Stimulated activated CD4-positive, alpha-beta T cell treated with anti-CD3 and anti-CD28 coated beads, Interleukin-4, amount 100 ng/mL, for 24 hours (primary cell): ENCODE measurements at places on chromosomes 5 and 9.

- no peak for DNase-seq
These were observed 9.2 kb downstream of the AGPAT2 start for GRCh38 chr9:136678034-136678433.

- DNase-seq, result no peak
These were observed 63.5 kb upstream of the CCL21 start for GRCh38 chr9:34773306-34773910.

GRCh38 chr5:136020383-136021015, 8.3 kb upstream of the TGFBI start:
- peak; percentile 31 for DNase-seq

GRCh38 chr9:110179734-110180133, 28.2 kb downstream of the C9orf152 start:
- DNase-seq, result no peak

GRCh38 chr9:116405321-116405720, 251.7 kb downstream of the PAPPA start:
- DNase-seq, result no peak

GRCh38 chr9:107280543-107280942, 2.5 kb upstream of the RAD23B start:
- DNase-seq, result no peak

GRCh38 chr5:37900692-37901091, 60.9 kb upstream of the GDNF start:
- DNase-seq, result no peak

- DNase-seq, result no peak
These were observed 72.3 kb upstream of the STARD4 start for GRCh38 chr5:111584651-111585050.

GRCh38 chr5:139092741-139093343, 105.3 kb downstream of the SIL1 start:
- no peak for DNase-seq

DNA sequence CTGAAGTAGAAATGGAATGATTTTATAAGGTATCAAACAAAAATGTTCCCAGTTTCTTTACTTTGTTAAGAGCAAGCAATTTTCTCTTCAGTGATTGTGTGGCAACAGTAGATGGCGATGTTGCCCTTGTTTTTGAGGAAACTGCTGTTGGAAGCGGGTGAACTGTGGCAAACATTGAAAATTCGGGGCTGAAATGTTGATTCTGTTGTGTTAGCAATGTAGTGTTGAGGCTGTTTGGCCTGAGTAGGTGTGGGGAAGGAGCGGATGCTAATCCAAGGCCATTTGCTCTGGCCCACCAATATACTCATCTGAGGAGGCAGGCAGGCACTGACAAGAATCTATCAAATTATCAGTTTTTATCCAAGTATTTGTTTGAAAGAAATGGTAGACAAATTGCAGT, 129.8 kb downstream of the SLC12A2 start:
- peak; percentile 27 for DNase-seq

DNA sequence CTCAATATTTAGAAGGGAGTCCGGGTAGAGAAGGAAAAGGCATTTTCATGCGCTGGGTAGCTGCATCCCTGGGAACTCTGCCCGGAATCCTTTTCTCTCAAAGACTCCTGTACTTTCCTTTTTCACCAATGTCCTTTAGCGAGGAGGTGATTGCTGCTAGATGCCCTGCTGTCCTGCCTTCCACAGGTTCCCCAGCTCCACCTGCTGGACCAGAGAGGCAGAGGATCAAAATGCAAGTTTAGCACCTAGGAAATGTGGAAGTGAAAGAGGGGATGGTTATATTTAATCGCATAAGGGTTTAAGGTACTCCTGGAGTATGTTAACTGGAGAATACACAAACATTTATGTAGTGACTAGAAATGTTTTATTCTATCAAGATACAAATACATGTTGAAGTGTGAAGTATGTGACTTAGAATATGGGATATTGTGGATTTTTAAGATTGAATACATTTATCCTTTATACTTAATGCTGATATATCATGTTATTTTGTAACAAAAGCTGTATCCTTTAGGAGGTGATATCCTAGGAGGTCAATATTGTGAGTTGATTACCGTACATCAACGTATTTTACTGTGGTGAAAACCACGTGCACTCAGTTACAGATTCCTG, 145.7 kb downstream of the ARHGAP26 start:
- no peak for DNase-seq

GRCh38 chr9:93946338-93946712, 8.8 kb downstream of the BARX1 start:
- no peak for DNase-seq

DNA sequence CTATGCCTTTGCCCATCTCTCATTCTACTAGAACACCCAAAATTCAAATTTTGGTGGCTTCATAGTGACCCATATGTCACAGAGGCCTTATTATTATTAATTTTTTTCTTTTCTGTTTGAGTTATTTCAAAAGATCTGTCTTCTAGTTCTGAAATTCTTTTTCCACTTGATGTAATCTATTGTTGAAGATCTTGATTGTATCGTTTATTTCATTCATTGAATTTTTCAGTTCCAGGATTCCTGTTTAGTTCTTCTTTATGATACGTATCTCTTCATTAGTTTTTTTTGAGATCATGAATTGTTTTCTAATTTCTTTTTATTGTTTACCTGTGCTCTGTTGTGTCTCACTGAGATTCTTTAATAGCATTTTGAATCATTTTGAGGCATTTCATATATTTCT, 24.6 kb upstream of the APBA1 start:
- DNase-seq, result no peak

GRCh38 chr5:66739951-66740350, 143.8 kb downstream of the MAST4 start:
- DNase-seq, result no peak

- no peak for DNase-seq
These were observed 54.9 kb downstream of the SLC44A1 start for GRCh38 chr9:105299190-105299854.

- DNase-seq, result no peak
These were observed 1.3 kb downstream of the GABBR2 start for GRCh38 chr9:98707166-98708102.

- DNase-seq, result no peak
These were observed 22.3 kb downstream of the ORM2 start for GRCh38 chr9:114351932-114352331.

DNA sequence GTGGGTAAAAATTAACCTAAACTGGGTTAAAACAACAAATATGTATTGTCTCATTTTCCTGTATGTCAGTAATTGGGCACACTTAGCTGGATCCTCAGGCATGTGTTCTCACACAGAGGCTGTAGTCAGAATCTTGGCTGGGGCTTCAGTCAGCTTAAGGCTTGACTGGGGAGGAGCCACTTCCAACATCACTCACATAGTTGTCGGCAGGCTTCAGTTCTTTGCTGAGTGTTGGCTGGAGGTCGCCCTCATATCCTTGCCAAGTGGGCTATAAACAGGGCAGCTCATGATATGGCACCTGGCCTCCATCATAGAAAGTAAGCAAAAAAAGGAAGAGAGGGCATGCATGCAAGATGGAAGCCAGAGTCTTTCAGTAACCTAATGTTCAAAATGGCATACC, 173.0 kb downstream of the GIN1 start:
- no peak for DNase-seq

- DNase-seq, result no peak
These were observed 594.3 kb upstream of the KLF4 start for GRCh38 chr9:108083796-108084352.

DNA sequence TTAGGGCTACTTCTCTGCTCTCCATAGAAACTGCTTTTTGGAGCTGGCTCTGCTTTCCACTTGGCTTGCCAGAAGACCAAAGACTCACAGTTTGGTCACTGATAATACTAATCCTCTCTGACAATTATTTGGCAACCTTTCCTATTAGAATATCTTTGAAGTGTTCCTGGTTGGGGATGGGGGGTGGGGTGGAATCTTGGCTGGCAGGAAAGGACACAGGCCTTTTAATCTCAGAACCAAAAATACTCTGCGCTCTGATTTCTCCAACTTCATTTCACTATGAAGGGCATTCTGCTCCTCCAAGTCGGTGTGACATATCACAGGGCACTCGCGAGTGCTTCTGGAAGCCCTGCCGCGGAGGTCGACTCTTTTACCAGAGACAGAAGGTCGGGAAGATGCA, 1329.0 kb upstream of the WWC1 start:
- DNase-seq, result no peak

DNA sequence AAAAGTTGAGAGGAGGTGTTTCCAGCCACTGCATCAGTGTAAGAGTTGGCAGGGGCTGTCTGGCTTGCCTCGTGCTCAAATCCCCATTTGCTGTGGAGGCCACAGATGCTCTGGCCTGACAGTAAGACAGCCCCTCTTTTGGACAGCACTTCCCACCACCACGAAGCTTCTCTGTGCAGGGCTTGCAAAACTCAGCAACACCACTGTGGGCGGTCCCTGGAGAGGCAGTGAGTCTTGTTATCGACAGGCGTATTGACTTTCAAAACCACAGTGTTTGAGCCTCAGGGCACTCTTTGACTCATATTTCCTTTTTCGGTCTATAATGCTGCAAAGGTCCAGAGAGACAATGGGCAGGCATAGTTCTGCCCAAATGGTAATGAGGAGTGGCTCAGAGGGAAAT, 539.5 kb downstream of the EBF1 start:
- DNase-seq, result no peak

DNA sequence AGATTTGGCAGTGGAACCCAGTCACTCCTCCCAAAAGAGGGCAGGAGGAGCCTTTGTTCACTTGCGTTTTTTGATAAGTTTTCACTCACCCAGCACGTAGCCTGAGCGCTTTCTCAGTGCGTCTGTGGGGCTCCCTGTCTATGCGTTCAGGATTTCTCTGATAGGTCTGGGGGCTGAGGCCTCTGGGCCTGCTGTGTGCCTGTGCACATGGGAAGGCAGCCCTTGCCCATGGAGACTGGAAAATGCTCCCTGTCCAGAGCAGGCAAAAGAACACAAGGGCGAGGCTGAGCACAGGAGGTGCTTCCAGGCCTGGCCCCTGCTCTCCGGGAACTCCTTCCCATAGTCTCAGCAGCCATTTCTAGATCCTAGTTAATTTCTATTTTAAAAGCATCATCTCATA, 249.9 kb downstream of the FSTL4 start:
- no peak for DNase-seq

DNA sequence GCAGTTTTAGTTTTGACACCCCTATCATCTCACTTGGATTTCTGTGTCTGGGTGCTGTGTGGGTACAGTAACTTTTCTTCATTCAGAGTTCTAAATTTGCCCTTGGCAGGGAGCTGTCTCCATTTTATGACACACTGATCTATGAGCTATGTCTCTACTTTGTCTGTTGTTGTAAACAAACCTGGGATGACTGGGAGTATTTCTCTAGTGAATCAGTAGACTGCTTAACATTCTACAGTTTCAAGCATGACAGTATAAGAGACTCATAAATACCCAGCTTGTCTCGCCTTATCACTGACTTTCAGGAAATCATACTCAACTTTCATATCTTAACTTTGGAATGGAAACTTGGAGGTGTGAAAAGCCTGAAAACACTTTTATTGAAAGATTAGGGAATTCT, 212.1 kb upstream of the NUDT12 start:
- DNase-seq, result no peak

- no peak for DNase-seq
These were observed 54.7 kb upstream of the SIMC1 start for GRCh38 chr5:176183321-176184074.

- DNase-seq, result no peak
These were observed 4.6 kb downstream of the MYO10 start for GRCh38 chr5:16931334-16932110.

GRCh38 chr5:5613261-5613990, 190.9 kb downstream of the ICE1 start:
- DNase-seq, result no peak

GRCh38 chr9:90013778-90014177, 409.0 kb downstream of the GADD45G start:
- no peak for DNase-seq

DNA sequence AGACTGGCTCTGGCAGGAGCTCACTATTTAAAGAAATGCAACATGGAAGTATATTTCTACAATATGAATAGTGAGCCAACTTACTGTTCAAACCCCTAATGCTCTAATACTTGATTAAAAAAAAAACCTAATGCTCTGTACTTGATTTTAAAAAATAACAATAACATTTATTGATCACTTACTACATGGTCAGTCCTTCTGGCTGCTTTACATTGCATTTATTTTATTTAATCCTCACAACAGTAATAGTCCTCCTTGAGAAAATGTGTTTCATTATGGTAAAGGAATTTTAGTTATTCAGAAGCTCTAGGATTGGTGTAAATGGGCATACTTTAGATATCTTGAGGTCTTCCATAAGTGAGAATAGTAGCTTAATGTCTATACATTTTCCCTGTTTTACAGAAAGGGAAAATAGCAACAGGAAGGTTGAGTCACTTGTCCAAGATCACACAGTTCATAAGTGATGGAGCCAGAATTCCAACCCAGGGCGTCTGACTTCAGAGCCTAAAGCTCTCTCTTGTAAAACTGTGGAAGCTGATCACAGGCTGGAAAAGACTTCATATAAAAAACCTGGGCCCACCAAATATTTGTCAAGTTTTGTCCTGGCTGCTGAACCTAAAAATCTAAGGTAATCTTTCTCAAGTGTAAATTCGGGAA, 1.0 kb downstream of the STARD4 start:
- no peak for DNase-seq

DNA sequence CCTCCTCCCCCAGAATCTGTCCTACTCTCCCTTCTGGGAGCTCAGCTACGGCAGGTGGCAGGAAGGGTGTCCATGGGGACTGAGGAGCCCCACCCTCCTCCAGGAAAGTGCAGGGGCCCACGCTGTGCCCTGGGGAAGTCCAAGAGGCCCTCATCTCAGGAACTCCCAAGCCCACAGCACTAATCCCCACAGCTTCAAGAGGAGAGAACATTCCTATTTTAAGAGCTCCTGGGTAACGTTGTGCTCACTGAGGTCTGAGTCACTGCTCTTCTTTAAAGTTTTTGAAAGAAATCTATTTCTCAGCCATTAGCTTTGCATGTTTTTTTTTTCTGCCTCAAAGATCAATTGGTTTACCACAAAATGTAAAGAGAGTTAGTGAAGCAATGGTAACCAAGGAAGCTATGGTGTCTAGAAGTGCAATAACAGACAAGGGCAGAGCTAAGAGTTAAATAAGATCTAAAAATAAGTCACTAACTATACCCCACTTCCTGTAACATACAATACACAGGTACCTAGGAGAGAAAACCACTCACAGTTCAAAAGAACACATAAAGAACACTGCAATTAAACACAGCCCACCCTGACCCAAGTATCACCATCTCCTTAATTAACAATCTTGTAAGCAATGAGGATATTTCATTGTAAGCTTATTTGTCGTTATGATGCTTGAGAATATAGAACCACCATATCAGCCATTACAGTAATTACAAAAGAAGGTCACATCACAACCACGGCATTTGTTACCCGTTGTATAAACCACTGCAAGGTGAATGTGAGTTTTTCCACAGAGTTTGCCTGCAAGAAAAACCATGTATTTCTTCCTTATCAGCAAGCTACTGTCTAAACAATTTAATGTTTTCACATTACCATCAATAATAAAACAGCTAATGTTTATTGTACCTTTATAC, 382.3 kb upstream of the SLC30A5 start:
- no peak for DNase-seq

GRCh38 chr9:4661611-4662010, 483 bp upstream of the PLPP6 start:
- no peak for DNase-seq

DNA sequence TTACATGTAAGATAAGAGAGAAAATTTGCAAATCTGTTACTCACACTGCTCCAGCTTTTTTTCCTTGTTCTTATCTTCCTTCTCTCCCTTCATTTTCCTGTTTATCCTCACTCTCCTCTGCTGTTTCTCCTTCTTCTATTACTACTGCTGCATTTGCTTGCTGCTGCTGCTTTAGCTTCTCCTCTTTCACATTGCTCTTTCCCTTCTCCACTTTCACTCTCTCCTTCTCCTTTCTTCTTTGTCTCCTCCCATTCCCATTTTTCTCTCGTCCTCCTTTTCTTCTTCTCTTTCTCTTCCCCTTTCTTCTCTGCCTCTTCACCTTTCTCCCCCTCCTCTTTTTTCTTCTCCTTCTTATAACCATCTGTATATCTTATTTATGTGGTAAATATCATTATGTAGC, 288.6 kb downstream of the CDH9 start:
- DNase-seq, result no peak
